ENCODE measurements at places on chromosomes 13 and 19. TPM values are rescaled to one million over a fixed set of nuclear protein-coding genes. Genes with fewer than 3 reads are reported as not detected.

The RAB3A gene
- total RNA-seq: 4.6 TPM

The SPC24 gene
- 7.1 TPM for total RNA-seq

The SERPINE3 gene
- total RNA-seq: 0.12 TPM

The CYP2B6 gene
- total RNA-seq: 0.39 TPM

The PSG6 gene
- not detected for total RNA-seq

The MCEMP1 gene
- not detected for total RNA-seq

The CGB2 gene
- 0.99 TPM for total RNA-seq

The FAAP24 gene
- 11.8 TPM for total RNA-seq

The TMEM150B gene
- total RNA-seq: 2.2 TPM
